ENCODE measurements at places on chromosomes 16 and 17.
A peak's percentile ranks its signal among the peaks of the same experiment; 100 is the strongest.

GRCh38 chr16:4678596-4678995 lies 14.8 kb upstream of the NUDT16L1 start:
- no peak for DNase-seq

- DNase-seq: peak; percentile 73
Measured at GRCh38 chr16:3027983-3028715, 4.3 kb downstream of the THOC6 start.

- no peak for DNase-seq
Measured at GRCh38 chr16:88827727-88828126, 16.0 kb upstream of the APRT start.

DNA sequence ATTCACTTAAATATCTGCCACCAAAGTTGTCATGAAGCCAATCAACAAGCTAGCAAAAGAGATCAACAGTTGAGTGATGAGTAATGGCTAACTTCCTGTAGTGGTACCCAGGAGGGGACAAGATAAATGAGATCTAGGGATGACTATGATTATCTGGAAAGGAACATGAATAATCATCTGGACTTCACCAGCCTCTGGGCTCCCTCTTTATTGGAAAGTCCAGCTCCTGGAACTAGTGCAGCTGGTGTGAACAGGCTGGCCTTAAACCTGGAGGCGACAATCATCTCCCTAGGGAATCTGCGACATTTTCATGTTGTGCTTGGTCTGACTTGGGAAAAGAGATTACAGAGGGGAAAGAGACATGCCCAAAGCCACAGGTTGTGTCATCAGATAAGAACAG lies 518.6 kb downstream of the GRIN2A start:
- DNase-seq: no peak

- no peak for DNase-seq
Measured at GRCh38 chr17:58694302-58694701, 1.9 kb downstream of the RAD51C start.

DNA sequence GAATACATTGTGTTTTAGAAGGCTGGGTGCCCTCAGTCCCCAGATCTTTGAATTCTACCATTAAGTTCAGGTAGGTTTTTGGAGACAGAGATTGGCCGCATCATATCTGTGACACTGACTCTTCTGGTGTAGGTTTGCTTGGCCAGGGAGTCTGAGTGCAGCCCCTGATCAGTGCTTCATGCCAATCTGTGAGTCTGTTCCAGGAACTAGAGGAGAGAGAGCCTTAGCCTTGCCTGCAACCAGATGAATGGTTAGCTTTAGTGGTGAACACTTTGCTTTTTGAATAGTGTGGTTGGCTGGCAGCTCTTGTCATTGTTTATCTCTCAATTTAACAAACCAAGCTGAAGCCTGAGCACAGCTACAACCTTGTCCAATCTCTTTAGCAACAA lies 87.8 kb downstream of the PLXDC1 start:
- no peak for DNase-seq

DNA sequence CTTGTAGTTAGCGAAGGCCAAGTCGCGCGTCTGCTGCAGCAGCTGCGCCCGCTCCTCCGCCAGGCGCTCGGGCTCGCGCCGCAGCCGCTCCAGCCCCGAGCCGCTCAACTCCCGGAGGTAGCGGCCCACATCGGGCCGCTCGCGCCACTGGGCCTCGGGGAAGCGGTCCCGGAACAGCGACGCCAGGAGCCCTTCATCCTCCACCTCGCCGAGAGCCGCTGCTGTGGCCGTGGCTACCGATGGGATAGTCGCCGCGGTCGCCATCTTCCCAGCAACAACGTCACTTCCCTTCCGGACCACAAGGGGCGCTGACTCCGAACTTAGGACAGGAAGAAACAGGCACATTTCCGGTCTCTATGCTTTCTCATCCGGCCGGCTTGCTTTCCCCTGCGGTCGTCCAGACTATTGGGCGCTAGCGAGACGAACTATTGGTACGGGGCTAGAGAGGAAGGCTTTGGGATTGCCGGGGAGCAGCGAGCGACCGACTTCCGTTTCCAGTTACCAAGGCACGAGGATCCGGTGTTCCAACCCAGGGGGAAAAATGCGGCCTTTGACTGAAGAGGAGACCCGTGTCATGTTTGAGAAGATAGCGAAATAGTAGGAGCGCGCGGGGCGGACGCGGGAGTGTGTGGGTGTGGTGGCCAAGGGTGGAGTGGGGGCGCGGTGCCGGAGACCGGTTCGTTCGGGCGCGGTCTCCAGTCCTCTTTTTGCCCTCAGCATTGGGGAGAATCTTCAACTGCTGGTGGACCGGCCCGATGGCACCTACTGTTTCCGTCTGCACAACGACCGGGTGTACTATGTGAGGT lies at the start of the genes COG8 and NIP7:
COG8 (minus strand) TSS at position 276 of the 806 bp plus-strand sequence; CDS start at position 264, 12 bp downstream.
NIP7 (plus strand) TSS at position 484 of the 806 bp plus-strand sequence; CDS start at position 542, 58 bp downstream.
- DNase-seq: peak; percentile 86

DNA sequence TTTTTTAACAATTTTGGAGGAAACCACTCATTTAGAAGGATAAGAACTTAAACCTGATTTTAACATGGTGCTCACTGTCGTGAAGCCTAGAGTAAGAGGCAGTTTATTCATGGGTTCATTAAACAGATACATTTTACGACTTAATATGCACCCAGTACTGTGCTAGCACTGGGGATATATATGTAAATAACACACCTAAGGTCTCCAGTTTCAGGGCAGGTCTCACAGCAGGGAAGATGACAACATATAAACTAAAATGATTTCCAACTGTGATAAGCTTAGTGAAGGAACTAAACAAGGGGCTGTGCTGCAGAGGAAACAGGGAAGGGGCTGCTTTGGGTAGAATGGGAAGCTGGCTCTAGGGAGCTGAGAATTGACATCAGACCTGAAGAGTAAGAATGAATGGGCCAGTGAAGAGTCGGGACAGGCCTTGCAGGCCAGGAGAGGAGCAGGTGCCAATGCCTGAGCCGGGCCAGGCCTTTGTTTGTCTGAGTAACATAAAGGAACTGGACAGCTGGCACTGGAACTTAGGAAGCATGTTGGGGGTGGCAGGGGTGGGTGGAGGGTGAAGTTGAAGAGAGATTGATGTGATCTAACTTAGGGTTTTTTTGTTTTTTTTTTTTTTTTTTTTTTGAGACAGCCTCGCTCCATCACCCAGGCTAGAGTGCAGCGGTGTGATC lies 12.1 kb downstream of the NT5M start:
- no peak for DNase-seq

GRCh38 chr16:30354423-30355143 lies 525 bp downstream of the CD2BP2 start:
- no peak for DNase-seq

- no peak for DNase-seq
Measured at GRCh38 chr17:2259769-2260536, 43.6 kb downstream of the SMG6 start.

DNA sequence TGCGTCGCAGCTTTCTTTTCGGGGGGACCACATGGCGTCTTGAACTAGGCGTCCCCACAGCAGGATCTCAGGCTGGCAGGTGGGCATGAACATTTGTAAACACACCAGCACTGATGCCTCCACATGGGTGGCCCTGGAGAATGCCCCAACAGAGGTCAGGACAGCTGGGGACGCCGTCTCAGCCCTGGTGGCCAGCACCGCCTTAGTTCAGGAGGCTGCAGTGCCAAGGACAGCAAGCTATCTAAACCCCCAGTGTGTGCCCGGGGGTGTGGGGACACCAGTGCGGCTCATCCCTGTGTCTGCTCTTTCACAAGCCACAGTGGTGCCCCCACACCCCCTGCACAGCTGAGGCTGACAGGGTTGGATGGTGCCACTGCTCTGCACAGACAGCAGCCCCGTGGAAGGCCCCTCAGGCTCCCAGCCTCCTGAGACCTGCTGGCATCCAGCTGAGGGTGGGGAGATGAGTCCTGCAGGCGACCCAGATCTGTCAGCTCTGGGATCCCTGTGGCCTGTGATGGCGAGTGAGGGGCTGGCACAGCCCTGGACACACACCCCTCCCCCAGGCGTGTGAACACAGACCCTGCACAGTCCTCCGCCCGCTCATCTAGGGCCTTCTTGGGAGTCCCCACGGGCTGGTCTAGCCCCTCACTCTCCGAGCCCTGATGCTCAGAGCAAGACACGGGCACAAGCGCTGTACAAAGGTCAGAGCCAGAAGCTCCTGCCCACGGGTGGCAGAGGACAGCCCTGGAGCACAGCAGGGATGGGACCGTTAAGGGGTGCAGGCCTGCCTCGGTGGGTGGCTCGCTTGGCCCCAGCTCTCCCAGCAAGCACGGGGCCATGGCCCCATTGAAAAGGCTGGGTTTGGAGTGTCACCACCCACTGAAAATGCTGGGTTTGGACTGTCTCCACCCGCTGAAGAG lies 10.7 kb downstream of the FSCN2 start:
- no peak for DNase-seq

GRCh38 chr17:78781104-78781892 lies 775 bp downstream of the CYTH1 start:
- DNase-seq: no peak

All from NCI-H1105 (cell line).